Stimulated activated CD8-positive, alpha-beta memory T cell treated with anti-CD3 and anti-CD28 coated beads, Interleukin-2, amount 100 ng/mL, for 1 hour (primary cell): ENCODE measurements at places on chromosomes 3 and 15.

- no peak for DNase-seq
These were observed 3.7 kb downstream of the C3orf18 start for GRCh38 chr3:50563867-50564266.

GRCh38 chr15:44971036-44971435 is 14.5 kb downstream of the TERB2 start:
- no peak for DNase-seq

DNA sequence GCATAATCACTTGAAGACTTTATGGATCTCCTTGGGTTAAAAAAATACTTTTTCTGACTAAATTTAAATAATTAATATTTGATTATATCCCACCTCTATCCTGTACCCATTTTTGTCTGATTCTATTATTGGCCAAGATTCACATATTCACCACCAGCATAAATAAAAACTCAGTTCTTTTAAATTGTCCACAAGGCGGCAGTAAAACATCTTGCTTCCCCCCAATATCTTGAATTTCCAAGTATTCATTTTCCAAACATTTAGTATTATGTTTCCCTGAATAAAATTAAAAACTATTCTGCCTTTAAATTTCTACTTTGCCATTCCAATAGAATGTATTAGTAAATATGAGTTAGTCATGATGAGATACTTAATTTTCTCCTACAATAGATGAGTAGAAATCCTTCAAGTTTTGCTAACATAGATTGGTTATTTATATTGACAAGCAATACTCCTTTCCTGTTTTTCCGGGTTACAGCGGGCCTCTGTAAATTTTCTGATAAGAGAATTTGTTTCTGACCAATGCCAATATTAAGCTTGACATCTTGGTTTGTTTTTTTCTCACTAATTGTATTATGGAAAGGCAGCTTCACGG is 218.7 kb upstream of the MDFIC2 start:
- no peak for DNase-seq

GRCh38 chr15:42149493-42150218 is 6.8 kb downstream of the PLA2G4F start:
- DNase-seq = no peak

DNA sequence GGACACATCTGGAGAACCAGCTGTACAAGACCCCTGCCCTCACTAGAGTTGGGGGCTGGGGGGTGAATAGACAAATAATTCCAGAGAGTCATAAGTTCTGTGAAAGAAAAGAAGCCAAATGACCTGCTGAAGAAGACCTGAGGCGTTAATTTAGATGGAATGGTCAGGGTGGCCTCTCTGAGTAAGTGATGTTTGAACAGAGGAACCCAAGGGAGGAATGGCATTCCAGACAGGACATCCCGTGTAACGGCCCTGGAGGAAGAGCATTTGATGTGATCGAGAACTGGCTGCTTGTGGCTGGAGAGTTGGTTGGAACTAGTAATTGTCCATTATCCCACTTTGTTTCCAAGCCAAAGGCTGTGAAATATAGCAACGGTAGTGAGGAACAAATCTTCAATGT is 1.7 kb downstream of the NR2C2 start:
- DNase-seq = no peak

GRCh38 chr3:78516437-78516836 is 1251.4 kb downstream of the ROBO1 start:
- DNase-seq = no peak

- DNase-seq = no peak
These were observed 56.5 kb downstream of the TMEM266 start for GRCh38 chr15:76116138-76116885.

- no peak for DNase-seq
These were observed 21.4 kb downstream of the FAH start for GRCh38 chr15:80174017-80174746.

DNA sequence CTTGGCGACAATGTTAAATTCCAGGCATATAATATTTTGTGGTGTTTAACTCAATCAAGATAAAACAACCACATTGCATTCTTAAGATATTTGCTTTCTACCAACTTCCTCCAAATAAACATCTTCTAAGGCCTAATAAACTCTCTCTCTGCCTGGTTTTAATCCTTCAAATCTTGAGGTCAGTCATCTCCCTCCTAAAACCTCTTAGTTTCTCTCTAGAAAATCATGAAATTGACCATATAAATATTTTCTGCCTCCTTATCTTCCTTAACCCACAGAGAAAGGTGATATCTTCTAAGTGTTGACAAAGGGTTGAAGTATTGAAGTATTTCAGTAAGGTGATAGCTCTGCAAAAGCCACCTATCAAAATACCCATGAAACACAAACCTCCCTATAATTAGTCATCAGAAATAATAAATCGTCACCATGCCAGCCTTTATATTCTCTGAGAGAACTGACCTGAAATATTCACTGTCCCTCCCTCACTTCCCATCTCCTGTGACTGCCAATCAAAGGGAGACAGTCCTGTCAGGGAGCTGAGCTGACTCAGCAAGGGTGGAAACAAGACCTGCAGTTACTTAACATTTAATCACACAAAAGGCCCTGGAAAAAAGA is 1261.1 kb downstream of the ROBO1 start:
- DNase-seq = no peak

- no peak for DNase-seq
These were observed 59.9 kb upstream of the CHRM5 start for GRCh38 chr15:33908406-33908805.
